ENCODE measurements at places on chromosomes 5 and 9. TPM values are rescaled to one million over a fixed set of nuclear protein-coding genes. Genes with fewer than 3 reads are reported as not detected.

GRCh38 chr5:121870489-121870888, 18.8 kb downstream of the FTMT start:
- peak; percentile 54 for DNase-seq

DNA sequence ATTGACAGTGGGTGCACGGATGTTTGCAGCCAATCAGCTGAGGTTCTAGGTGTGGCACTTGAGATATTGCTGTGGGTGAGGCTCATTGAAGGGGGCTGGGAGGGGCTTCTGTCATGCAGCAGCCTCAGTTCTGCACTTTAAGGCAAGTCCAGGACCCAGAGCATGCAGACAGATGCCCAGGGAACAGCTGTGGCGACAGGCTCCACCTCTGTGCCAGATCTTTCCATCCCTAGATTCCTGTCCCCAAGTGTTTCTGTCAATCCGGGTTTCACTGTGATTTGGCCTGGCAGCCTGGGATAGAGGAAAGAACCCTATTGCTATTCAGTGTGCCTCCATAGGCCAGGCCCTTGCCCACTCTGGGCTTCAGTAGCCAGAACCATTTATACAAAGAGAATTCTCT, 20.8 kb upstream of the CERCAM start:
- DNase-seq, result no peak

MOB3B gene
- 0.54 TPM for total RNA-seq

DNA sequence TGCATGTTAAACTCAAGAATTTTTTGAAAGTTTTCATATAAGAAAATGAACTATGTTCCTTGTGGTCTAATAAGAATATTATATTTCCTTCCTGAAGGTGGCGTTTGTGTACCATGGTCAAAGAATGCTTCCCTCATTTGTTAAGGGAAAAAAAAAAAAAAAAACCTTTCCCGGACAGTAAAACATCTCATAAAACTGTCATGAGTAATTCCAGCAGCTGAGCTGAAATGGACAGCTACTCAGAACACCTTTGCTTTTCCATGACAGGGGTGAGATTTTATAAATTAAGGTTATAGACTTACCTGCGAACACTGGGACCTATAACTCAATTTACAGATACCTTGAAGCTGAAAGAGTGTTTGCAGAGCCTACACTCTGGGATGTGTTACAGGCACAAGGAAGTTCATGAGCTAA, 113.2 kb upstream of the RANBP3L start:
- peak; percentile 35 for DNase-seq

- DNase-seq, result no peak
Observed at GRCh38 chr5:67960939-67961338, 254.6 kb upstream of the PIK3R1 start.

GRCh38 chr5:39616131-39616530, 191.4 kb upstream of the DAB2 start:
- no peak for DNase-seq

CYLC2 gene
- total RNA-seq, result not detected

GRCh38 chr5:145027286-145027685, 807.9 kb downstream of the PRELID2 start:
- DNase-seq, result no peak

GRCh38 chr5:126961702-126962101, 68.7 kb downstream of the MARCHF3 start:
- DNase-seq, result no peak

GABRA6 gene
- not detected for total RNA-seq

DNA sequence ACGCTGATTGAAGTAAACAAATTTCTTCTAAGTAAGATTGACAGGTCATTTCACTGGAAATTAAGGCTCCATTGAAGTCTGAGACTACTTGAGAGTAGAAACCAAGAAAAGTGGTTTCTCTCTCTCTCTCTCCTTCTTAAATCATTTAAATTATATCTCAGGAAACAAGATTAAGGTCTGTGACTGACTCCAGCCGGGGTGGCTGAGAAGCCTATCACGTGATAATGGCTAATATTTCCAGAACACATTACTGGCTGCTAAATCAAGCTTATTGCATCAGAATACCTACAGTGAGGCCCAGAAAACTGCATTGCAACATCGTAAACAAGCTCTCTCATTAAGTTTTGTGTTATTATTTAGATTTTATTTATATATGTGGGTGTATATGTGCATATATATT, 88.4 kb downstream of the PTCD2 start:
- DNase-seq, result no peak

DNA sequence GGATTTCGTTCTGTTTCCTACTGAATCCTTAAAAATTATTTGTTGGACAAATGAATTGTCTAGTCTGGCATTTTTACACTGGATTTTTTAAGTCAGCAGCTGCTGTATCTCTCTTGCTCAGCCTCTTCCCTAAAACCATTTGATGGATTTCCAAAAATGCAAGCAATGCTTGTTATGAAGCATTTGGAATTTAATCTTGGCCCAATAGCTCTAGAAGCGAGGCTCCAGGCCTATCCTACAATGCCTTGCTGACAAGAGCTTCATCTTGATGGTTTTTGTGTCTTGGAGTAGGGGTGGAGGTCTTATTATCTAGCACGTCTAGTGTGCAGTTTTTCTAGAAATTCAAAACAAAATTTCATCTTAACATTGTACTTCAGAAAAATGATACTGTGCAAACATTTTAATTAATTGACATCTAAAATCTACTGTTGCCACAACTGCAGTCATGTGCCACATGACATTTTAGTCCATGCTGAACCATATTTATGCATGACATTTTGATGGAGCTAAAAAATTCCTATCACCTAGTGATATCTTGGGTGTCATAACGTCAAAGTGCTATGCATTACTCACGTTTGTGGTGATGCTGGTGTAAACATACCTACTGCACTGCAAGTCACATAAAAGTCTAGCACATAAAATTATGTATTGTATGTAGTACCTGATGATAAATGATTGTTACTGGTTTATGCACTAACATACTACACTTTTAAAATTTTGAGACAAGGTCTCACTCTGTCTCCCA, 5.9 kb upstream of the RAD23B start:
- no peak for DNase-seq

ACOT12 gene
- total RNA-seq, result under 0.01 TPM

PCDHAC1 gene
- under 0.01 TPM for total RNA-seq

DNA sequence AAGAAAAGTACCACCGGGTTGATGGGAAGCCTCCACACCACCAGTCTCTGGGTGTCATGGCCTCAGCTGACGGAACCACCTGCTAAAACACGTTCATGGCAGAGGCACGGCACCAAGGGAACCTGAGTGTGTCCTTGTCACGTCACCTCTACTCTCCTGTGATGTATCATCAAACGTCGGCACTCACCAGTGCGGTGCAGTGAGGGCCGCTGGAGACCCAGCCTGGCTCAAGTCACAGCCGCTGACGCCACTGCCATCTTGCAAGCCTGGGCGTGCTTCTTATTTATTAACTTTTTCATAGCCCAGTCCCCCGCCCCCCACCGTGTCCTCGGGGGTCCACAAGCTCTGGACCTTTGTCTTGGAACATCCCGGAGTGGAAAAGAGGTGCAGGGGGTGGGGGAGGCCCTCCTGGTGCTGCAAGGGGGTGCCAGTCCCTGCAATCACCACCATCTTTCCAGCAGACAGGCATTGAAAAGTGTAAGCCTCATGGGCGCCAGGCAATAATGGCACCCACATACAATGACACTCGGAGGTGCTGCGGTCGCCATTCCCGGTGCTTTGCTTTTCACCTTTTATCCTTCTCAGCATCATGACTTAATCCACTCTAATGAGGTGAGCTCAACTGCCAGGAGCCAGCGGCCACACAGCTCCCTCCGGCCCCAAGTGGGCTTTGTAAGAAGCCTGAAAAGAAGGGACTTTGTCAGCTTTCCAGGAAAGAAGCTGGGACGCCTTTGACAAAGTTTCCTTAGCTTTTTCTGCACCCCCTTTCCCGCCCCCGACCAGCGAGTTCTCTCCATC, 202.3 kb upstream of the IRX1 start:
- DNase-seq, result no peak

- DNase-seq, result peak; percentile 64
Observed at GRCh38 chr5:181187500-181188213, 17.3 kb downstream of the TRIM7 start.

GRCh38 chr5:94976853-94977252, 308.0 kb downstream of the MCTP1 start:
- DNase-seq, result no peak

IFNA8 gene
- not detected for total RNA-seq

PSAT1 gene
- 0.27 TPM for total RNA-seq

GRCh38 chr5:88661806-88662207, 221.2 kb downstream of the MEF2C start:
- no peak for DNase-seq

CDKN2B gene
- total RNA-seq, result under 0.01 TPM

DNA sequence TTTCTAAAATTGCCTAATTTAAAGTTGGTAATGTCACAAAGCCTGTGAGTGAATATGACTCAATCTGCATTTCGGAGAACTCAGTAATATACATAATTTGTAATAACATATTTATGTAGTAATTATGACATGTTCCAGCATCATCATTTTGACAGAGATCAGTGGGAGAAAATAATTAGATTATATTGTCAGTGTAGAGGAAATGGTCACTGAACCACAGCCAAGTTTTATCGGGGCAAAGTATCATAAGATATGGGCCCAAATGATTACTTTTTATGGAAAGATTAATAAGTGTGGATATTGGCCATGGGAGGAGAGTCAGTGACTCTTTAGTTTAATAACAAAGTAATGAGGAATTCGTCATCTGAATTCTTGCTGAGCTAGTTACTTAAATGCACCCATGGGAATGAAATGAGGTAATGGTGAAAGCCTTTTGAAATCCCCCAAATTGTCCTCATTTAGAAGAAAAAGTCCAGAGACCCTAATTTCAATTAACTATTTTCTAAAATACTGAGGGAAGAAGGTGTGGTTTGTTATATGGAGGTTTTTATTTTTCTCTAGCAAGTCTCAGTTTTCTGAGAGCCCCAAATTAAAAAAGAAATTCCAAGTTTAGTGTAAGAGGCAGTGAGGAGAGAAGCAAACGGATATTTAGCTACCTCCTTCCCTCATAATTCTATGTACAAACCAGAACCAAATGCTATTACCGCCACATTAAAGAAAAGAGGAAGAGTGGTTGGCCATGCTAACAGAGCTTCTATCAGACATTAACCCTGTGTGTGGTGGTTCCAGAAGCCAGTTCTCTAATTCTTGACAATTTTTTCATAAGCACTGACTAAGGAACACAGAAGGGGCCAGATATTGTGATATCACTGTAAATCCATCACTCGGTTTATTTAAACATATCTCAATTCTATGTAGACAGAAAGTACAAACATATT, 37.7 kb upstream of the MRPS30 start:
- DNase-seq, result no peak

ABO gene
- total RNA-seq, result 26.7 TPM

GRCh38 chr5:17436761-17437221, 61.2 kb upstream of the TAF11L2 start:
- no peak for DNase-seq

S1PR3 gene
- 0.27 TPM for total RNA-seq

ZNF879 gene
- 5.4 TPM for total RNA-seq

- no peak for DNase-seq
Observed at GRCh38 chr5:152066784-152067183, 142.1 kb upstream of the GLRA1 start.

GRCh38 chr9:128786681-128787601, at the start of gene TBC1D13:
TSS of gene TBC1D13 (plus strand) at chr9:128787253. CDS start at chr9:128787354, 101 bp downstream.
- DNase-seq, result peak; percentile 89

DNA sequence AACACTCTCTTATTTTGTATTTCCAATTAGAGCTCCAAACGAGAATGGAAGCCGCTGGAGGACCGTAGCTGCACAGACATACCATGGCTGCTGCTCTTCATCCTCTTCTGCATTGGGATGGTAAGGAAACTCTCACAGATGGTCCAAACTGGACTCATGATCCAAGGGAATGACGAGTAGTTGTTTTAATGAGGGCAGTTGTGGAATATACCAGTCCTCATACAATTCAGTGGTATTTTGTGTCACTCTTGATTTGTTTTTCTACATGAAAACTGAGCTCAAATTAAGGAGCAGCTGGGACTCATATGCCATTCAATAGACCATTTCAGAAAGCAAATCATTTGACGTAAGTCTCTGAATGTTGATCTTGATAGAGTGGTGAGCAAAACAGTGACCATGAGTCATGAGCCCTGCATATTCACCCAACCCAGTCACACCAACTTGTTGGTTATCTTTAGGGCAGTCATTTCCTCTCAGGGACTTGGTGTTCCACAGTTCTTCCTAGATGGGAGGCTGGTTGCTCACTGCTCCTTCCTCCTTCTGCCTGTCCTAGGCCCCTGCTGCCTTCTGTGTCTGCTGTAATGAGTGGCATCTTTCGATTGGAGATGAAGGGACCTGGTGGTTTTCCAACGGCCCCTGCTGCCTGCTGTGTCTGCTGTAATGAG, 54.9 kb downstream of the SLC44A1 start:
- peak; percentile 81 for DNase-seq

DNA sequence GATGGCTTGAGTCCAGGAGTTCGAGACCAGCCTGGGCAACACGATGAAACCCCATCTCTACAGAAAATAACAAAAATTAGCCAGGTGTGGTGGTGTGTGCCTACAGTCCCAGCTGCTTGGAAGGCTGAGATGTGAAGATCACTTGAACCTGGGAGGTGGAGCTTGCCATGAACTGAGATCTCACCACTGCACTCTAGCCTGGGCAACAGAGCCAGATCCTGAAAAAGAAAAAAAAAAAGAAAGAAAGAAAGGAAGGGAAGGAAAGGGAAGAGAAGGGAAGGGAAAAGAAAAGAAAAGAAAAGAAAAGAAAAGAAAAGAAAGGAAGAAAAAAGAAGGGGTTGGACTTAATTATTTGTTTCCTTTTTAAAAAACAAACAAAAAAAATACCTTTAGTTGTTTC, 764.2 kb downstream of the IRX1 start:
- DNase-seq, result no peak

DNA sequence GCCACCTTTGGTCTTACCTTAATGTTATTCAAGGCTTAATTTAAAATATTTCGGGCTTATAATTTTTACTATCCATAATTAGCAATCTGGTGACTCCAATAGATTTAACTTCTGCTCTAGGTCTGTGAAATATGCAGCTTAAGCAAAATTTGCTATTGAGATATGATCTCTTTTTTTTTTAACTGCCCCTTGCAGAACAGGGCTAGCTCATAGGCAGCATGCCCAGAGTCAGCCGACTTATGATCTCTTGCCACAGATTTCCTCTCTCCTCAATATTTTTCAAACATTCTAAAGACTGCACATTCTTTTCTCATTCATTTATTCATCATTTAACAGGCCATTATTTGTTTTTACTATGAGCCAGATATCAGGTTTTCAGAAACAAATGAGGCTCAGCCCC, 4.5 kb downstream of the TTC23L start:
- no peak for DNase-seq

- no peak for DNase-seq
Observed at GRCh38 chr5:133506181-133506580, 106.2 kb downstream of the FSTL4 start.

DNA sequence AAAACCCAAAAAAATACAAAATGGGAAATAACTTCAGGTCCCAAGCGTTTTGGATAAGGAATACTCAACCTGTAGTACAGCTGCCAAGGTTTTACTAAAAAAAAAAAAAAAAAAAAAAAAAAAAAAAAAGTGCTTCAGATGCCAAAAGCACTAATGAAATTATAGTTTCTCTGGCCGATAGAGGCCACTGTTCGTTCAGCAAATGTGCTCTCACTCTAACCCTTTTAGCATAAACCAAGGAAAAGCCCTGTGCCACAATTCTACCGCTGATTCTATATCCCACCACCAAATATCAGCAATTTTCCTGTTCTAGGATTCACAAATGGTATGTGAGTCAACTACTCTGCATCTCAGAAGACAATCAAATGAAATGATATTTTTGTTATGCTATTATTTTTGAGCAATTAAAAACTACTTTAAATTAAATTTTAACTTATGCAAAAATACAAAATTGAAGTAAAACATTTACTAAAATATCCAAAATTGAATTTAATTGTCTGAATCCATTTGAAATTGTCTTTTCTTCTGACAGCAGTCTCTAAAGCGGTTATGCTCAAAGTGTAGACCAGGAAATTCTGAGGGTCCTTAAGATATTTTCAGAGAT, 79.8 kb downstream of the RICTOR start:
- no peak for DNase-seq
